Activated T-helper 1 cell treated with anti-CD3 and anti-CD28 coated beads, Interleukin-12 subunit alpha, Interleukin-12 subunit beta, Interleukin-2, Interleukin-4 antibody, amounts not matched to agents 30 ng/mL and 10 ng/mL and 1 ng/mL, durations not matched to agents 14 hours and 24 hours and 36 hours (primary cell): ENCODE measurements at places on chromosomes 1 and 21. TPM values are rescaled to one million over a fixed set of nuclear protein-coding genes. Genes with fewer than 3 reads are reported as not detected.

- no peak for DNase-seq
These were observed 957.0 kb downstream of the NCAM2 start for GRCh38 chr21:21955204-21955603.

GRCh38 chr1:116763787-116764465 lies 9.7 kb downstream of the CD2 start:
- peak; percentile 50 for DNase-seq

The FCMR gene
- 24.5 and 27.9 TPM in 2 replicates for total RNA-seq

- no peak for DNase-seq
These were observed 1.3 kb downstream of the DYRK3 start for GRCh38 chr1:206636671-206637070.

The TEX38 gene
- total RNA-seq: 0.18 TPM in 1 of 2 replicates, not detected in the other

The AGMAT gene
- 34.4 and 34.5 TPM in 2 replicates for total RNA-seq

The LAMC2 gene
- total RNA-seq: 0.16 and 0.22 TPM in 2 replicates

DNA sequence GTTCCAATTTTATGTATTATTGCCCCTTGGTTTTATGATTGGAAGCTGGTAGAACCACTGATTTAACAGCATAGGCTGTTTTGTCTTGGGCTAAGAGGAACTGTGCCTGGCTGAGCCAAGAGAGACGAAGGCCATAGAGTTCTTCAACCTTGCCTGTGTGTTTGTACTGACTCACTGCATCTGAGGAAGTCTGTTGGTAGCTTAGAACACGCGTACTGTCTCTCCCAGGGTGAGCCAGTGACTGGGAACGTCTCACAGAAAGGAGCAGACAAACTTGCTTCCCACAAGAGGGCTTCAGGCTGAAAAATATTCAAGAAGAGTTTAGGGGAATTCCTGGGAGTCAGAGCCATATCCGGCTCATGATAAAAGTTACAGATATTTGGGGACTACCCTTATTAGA lies 14.9 kb downstream of the TMEM51 start:
- no peak for DNase-seq

GRCh38 chr1:56644919-56645676 lies at the start of gene PRKAA2:
Gene PRKAA2 (plus strand): TSS chr1:56645314. CDS start chr1:56645388, 74 bp downstream.
- DNase-seq: no peak

DNA sequence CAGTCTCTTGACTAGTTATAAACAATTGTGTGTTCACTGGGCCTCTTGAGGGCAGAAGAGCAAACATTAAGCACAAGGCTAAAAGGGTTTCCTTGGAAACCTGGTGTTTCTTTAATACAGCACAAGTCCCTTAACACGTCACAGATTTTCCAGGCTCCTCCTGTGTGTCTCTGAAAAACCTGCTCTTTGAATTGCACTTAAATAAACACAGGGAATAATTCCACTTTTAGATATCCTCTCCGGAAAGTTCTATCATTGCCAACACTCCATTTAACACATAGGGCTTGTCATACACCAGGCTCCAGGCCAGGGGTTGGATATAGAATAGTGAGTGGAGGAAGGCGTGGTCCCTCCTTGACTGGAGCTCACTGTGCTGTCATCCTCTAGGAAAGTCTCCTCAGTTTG lies 442.6 kb downstream of the DSCAM start:
- DNase-seq: no peak

DNA sequence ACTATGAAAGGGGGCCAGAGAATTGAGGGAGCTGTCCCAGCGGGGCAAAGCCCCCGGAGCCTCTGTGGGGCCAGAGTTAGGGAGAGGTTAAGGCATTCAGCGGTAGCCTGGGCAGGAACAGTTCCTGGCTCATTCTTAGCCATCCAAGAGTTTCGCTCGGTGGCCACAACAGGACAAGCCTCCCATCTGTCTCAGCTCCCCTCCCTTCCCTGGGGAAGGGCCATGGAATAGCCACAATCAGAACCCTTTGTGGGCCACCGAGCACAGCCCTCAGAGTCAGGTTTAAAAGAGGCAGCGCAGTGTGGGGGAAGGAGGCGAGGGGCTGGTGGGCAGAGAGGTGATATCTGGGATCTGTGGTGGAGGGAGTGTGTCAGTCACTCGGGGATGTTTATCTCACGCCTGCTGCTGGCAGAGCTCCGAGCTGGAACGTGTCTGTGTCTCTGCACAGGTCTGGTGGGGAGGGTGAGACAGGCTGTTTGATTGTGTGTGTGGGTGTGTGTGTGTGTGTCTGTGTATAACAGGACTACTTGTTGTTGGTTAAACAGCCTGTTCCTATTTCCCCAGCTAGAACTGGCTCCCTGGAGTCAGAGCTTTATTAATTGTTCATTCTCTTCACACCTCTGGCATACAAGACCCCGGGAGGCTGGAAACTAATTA lies 49.6 kb upstream of the GOLT1A start:
- DNase-seq: no peak

DNA sequence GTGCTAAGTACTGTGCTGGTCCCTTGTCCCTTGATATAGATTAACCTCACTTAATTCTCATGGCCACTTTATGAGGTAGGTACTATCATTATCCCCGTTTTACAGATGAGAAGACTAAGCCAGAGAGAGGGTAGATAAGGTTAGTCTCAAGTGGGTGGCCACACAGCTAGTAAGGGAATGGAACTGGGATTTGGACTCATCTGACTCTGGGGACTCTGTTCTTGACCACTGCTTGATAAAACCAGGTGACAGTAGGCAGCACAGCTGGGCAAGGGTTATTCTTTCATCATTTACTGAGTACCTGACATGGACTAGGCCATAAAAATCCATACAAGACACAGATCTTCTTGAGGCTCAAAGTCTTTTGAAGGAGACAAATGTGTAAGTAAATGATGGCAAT lies 37.2 kb upstream of the PPP2R5A start:
- no peak for DNase-seq

DNA sequence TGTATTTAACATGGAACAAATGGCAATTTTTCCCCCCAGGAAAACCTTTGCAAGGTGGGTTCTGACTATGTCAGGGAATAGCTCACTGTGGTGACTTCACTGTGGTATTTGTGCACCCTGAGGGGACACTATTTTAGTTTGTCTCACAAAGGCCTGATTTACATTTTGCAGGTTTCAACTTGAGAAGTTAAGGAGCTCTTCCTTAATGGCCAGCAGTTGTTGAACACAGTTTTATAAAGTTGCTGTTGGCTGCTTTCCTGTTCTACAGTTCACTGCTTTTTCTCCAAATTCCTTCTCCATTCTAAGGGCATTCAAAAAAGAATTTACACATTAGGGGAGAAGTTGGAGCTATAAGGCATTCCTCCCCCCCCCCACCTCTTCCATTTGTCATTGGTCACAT lies 4.6 kb downstream of the LAMC1 start:
- DNase-seq: no peak

GRCh38 chr1:225480825-225481434 lies 53.1 kb upstream of the LBR start:
- DNase-seq: no peak

- DNase-seq: no peak
These were observed at the start of gene BRINP2 for GRCh38 chr1:177170756-177171535. Gene BRINP2 (plus strand): TSS chr1:177170958. CDS start chr1:177229877, 58,919 bp downstream.

The SMIM1 gene
- total RNA-seq: 1.0 and 1.2 TPM in 2 replicates

The LMOD1 gene
- not detected in 2 replicates for total RNA-seq

The TIAM1 gene
- 119 and 127 TPM in 2 replicates for total RNA-seq
